ENCODE measurements at places on chromosomes 3 and 15.

DNA sequence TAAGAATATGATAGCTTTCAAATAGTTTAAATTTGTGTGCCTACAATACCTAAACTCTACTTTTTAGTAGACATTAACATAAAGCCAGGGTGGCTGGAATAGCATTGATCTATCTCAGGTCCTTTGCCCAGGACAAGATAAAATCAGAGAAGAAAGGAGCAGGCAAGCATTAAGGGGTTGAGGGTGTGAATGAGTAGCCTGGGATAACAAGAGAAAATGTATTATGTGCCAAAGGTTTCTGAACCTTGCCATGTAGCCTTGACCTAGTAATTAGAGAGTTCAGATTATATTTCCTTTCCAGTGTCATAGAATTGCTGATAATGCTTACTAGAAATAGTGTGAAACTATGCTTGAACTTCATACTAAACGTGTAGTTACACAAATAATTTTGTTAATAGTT lies 22.9 kb downstream of the ATP11B start:
- DNase-seq = no peak

DNA sequence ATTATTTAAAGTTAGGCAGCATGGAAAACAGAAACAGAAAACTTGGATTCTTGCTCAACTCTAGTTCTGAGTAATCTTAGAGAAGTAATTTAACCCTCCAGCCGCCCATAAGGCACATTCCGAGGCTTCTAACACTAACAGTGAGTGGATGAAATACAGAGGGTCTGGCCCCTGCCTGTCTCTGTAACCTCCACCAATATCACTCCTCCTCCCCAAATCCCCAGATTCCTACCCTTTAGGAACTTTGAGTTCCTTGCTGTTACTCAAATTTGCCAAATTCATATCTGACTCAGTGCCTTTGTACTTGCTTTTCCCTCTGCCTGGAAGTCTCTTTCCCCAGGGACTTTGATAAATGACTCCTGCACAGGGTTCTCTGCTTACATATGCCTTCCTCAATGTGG lies 112.5 kb upstream of the TGFBR2 start:
- no peak for DNase-seq

- no peak for DNase-seq
Measured at GRCh38 chr15:51726302-51727073, 11.0 kb downstream of the LYSMD2 start.

DNA sequence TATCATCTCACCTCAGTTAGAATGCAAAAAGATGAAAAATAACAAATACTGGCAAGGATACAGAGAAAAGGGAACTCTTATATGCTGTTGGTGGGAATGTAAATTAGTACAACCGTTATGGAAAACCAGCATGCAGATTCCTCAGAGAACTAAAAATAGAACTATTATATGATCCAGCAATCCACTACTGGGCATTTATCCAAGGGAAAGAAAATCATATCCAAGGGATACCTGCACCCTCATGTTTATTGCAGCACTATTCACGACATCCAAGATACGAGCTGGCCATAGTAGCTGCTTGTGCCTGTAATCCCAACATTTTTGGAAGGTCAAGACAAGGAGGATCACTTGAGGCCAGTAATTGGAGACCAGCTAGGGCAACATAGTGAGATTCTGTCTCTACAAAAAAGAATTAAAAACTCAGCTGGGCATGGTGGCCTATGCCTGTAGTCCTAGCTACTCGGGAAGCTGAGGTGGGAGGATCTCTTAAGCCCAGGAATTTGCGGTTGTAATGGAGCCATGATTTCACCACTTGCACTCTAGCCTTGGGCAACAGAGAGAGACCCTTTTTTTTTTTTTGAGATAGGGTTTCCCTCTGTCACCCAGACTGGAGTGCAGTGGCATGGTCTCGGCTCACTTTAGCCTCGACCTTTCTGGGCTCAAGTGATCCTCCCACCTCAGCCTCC lies 26.6 kb downstream of the USP50 start:
- DNase-seq = no peak

Measured in progenitor cell of endocrine pancreas (in vitro differentiated cells).